Activated CD8-positive, alpha-beta memory T cell treated with anti-CD3 and anti-CD28 coated beads for 1 hour (primary cell): ENCODE measurements at places on chromosomes 1 and 21.
A peak's percentile ranks its signal among the peaks of the same experiment; 100 is the strongest.

- no peak for DNase-seq
Observed at GRCh38 chr1:228452194-228453021, 34.8 kb upstream of the RNF187 start.

GRCh38 chr1:3906672-3907020, 6.6 kb upstream of the C1orf174 start:
- DNase-seq = no peak

DNA sequence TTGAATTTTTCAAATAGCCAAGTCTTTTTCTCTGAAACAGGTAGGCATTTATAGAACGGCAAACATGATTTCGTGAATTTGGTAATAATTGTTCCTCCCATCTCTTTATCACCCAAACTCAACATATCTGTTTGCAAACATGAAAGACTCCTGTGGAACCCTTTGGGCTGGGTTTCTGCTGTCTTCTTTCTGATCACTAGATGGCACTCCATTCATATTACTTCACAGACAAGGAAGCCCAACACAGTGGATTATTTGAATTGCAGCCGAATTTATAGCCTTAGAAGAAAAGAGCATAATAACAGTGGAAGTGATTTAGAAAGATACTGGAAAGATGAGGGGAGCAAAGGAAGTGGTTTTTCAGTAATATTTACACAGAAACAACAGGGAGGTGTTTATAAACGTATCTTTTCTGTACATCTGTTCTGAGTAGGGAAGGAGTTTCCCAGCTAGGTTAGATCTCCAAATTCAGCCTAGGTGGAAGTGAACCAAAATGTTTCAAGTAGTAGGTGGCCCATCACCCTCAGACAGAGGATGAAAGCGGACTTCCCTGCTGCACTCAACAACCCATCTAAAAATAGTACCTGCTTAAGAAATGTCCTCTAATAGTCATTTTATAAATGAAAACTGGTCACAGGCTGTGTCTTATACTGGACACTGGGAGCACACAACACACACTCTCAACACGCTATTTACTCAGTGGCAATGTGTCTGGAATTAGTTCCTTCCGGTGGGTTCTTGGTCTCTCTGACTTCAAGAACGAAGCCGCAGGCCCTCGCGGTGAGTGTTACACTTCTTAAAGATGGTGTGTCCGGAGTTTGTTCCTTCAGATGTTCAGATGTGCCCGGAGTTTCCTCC, 67.6 kb downstream of the MAP3K21 start:
- DNase-seq = no peak

- DNase-seq = no peak
Observed at GRCh38 chr21:39115576-39116235, 67.5 kb downstream of the PSMG1 start.

DNA sequence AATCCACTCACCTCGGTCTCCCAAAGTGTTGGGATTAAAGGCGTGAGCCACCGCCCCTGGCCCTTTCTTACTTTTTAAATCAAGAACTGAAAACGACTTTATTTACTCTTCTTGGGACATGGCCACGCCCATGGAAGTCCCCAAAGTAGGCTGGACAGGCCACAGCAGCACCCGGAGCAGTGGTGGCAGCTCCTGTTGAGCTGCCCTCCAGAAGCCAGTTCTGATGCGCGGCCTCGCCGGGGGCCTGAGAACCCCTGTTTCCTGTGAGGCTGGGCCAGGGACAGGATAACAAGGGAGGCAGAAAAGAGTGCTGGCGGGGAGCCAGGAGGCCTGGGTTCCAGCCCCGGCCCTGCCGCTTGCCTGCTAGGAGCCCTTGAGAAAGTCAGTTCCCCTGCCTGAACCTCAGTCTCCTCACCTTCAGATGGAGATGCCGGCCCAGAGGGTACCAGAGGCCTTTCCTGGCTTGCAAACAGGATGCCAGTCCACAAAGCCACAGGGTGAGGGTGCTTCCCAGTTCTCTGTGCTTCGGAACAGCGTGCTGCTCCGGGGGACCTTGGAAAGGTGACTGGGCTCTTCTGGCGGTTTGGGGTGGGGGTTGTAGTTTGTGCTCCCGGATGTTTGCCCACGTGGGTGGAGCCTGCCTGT, 59.4 kb downstream of the RUNX3 start:
- no peak for DNase-seq

DNA sequence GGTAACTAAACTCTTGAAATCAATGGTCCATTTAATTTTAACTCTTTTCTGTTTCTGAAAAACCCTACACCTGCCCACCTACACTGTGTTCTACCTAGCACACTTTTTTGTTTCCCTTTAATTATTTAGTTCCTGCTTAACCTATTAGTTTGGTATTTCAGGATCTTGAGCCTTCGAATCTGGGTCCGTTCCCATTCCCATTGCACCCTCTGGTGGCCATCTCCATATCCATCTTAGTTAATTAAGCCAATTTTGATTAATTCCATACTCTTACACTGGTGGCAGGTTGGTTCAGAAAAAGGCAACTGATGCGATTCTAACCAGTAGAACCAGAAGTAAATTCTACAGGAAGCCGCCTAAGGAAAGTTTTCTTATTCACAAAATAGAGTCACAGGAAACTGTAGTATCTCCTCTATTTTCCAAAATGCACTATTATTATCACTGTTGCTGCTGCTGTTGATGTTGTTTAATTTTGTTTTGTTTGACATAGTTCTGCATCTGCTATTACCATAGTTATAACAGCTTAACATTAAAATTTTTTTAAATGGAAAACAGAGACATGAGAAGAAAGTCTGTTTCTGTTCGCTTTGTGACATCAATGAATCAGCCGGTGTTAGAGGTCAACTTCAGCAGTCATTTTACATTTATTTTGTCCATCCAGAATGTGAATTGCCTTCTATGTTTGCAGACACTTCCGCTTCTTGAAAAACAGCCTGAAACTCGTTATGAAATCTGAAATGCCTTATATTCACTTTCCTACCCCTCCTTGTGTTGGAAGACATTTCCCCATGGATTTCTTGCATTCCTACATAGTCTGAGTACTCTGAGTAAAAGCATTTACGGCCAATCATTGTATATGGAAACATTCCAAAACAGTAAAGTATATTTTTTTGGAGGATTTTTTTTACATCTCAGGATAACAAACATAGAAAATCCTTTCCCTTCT, 115.5 kb upstream of the NCAM2 start:
- DNase-seq = no peak

DNA sequence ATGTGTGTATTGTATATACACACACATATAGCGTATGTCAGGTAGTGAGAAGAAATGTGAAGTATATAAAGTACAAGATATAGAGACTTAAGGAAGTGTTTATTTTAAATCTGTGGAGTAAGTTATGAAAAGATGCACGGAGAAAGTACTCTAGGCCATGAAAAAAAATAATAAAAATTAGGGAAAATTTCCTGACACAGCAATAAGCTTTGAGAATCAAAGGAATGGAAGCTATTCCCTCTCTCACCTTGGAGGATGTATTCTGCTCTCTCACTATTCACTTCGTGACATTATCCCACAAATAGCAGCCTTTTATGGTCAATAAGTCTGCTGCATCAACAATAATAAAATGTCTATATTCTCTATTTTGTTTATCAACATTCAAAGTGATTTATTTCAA, 700.4 kb upstream of the RGS18 start:
- DNase-seq = no peak

DNA sequence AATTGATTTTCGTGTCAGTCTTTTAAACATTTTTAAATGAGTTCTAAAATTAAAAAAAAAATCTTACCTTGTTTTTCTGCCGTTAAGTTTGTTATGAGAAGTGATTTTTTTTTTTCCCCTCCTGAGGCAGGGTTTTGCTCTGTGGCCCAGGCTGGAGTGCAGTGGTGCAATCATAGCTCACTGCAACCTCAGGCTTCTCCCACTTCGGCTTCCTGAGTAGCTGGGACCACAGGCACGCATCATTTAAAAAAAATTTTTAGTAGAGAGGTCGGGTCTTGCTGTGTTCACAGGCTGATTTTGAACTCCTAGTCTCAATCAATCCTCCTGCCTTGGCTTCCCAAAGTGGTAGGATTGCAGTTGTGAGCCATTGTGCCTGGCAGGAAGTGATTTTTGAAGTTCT, 41.1 kb downstream of the MTR start:
- no peak for DNase-seq

GRCh38 chr1:89781494-89782126, 39.2 kb upstream of the LRRC8D start:
- peak; percentile 40 for DNase-seq

DNA sequence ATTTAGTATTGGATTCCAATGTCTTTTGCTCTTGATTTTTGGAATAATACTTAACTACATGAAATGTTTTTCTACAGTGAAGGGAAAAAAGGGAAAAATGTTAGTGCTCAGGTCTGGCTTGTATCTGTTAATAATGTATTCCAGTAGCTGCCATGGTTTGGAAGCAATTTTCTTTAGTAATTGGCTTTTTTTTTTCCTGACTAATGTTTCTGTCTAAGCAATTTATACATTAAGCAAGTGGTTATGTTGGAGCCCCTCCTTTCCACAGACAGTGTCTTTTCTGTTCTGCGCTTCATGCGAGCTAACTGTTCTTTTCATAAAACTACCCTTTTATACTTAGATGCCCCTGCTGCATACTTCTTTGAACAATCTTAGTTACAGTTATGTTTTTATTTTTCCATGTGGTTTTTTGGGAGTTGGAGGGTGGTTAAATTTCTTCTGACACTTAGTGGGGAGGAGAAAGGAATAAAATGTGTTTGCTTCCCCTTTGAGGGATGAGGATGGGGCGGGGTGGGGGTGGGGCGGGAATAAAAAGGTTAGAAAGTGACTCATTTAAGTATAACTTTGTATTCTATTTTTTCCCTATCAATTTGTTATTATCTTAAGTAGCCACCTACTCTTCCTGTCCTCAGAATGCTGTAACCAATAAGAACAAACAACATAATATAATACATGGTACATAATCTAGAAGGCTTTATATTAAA, 83.1 kb downstream of the CLIC4 start:
- DNase-seq = no peak

DNA sequence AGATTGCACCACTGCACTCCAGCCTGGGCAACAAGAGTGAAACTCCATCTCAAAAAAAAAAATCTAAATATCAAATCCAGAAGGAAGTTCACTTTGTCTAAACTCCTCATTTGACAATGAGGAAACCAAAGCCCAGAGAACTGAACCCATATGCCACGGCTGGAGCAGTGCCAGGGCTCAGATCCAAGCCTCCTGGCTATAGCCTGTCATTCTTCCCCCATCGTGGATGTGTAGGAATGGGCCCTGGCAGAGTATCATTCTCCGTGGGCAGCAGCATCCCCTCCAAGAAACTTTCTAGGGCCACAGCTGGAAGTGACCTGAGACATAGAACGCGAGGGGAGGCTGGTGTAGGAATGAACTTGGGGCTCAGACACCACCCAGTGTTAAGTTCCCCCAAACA, 47.2 kb downstream of the CAPN9 start:
- DNase-seq = no peak

GRCh38 chr1:15668089-15668754, 15.9 kb upstream of the PLEKHM2 start:
- no peak for DNase-seq

DNA sequence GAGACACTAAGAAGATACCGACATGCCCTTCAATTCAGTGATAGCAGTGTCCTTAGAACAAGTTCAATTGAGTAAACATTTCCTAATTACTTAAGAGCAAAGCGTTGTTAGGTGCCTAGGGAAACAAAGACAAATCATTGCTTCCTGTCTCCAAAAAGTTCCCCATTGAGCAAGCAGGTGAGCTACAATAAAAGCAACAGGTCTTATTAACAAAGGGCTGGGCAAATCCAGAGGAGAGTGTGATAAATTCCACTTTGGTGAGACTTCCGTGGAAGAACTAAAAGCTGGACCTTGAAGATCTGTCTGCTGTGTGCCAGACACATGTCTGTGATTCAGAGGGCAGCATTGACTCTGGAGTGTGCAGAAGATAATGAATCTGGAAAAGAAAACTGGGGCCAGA, 1.9 kb upstream of the TUT4 start:
- no peak for DNase-seq

GRCh38 chr1:201399018-201399351, at the start of gene LAD1:
Gene LAD1 (minus strand): TSS chr1:201399324. CDS start chr1:201399306, 18 bp downstream.
- no peak for DNase-seq

- DNase-seq = no peak
Observed at GRCh38 chr1:214419650-214420049, 131.8 kb downstream of the PTPN14 start.

DNA sequence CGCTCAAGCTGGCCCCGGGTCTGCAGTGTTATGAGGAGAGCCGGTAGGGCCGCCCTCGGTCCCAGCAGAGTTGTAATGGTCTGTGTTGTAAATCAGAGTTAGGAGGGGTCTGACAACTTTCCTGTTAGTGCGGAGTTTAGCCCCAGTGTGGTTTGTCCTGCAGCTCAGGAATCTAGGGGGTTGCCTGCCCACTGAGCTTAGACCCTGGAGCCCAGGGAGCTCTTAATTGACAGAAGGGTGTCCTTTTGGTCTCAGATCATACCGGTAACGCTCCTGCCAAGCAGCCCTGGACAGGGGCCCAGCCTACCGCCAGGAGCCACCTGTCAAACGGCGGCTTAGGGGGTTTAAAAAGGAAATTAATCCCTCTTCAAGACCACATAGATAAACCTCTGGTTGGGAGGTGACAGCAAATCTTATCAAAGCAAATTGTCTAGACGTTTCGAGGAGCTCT, 164.4 kb downstream of the DYRK1A start:
- no peak for DNase-seq

DNA sequence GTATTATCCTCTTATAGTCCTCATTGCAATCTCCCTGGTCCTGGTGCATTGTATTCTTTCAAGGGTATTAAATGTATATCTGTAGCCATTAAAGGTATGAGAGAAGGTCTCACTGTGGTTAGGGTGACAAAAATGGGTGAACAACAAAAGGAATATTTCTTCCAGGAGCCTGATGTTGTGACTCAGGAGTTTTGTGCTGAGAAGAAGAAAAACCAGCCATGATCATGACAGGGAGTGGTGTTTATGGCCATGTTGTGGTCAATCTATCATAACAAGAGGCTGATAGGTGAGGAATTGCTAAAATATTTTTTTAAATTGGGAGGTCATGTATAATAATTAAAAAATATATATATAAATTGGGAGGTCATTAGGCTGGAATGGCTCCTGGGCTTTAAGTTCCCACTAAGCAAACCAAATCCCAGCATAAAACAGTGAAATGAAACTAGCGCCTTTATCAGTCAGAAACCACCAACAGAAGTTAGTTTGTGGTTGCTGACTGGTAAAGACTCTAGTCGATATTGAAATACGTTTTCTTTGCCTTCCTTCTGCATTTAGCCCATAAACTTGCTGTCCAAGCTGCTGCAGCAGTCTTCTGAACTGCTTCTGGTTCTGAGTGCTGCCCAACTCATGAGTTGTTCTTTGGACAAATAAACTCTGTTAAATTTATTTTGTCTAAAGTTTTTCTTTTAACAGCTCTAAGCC, 60.3 kb downstream of the TBX19 start:
- DNase-seq = no peak

- no peak for DNase-seq
Observed at GRCh38 chr1:222749927-222750326, 12.9 kb downstream of the FAM177B start.

GRCh38 chr1:217137210-217137881, 414.1 kb upstream of the ESRRG start:
- no peak for DNase-seq
